ENCODE measurements at places on chromosomes 2 and 18. TPM values are rescaled to one million over a fixed set of nuclear protein-coding genes. Genes with fewer than 3 reads are reported as not detected.

GRCh38 chr2:95022309-95023221 is 2.9 kb upstream of the MAL start:
- DNase-seq, result peak; percentile 84

DNA sequence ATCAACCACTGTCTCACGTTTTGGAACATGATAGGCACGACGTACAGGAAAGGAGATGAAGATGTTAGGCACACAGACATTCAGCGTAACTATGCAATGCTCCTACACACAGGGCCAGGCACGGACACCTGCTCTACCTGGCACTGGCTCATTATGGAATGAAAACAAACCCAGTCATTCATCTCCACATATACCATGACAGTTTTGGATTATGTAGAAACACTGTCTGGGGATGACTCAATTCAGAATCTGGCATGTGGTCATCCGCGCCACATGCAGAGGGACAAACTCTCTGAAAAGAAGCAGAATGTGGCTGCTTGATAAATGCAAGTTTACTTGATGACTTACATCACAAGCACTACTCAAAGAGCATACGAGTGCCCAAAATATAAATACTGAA is 29.5 kb upstream of the NFU1 start:
- DNase-seq, result no peak

DNA sequence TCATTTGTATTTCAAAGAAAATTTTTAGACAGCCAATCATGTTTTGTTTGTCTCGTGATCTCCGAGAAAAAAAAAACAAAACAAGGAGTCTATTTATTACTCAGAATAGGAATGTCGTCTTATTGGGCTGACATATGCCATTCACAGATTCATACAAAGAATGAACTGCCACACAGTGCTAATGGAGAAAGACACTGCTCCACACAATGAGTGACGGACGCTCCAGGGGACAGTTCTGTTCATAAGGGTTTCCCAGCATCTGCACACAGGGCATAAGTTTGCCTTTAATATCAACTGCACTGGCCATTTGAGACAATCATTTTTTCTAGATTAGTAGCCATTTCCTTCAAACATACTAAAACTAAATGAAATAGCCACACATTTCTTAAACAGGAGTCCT is 3.4 kb downstream of the SERTAD2 start:
- DNase-seq, result no peak

GRCh38 chr2:213281156-213281555 is 3.1 kb upstream of the SPAG16 start:
- no peak for DNase-seq

DNA sequence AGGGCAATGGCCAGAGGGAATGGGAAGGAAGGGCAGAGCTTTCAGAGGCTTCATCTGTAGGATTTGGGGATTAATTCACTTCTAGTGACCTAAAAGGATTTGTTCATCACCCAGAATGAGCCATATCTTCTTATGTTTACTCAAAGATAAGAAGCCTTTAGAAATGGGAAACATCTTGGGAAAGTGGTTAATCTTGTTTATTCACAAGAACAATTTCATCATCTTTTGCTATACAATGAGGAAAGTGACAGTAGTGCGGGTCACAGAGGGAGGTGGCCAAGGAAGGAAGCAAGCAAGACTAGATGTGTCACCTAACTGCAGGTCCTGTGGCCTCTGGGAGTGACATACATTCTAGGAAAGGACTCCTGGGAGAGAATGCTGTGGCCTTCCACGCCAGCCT is 140.4 kb upstream of the ALPP start:
- no peak for DNase-seq

DNA sequence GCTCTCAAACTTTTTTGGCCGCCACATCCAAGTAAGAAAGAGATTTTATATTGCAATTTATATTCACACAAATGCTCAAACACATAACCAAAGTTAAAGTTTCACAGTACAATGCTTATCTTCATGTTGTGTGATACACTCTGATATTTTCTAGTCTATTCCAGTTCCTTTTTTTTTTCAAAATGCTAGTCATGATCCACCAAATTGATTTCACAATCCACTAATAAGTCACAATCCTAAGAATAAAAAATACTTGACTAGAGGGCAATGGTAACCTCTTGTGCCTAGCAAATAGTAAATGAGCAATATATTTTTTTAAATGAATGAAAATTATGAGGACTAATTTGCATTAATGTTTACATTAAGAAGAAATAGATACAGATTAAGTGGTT is 5.8 kb upstream of the PTPN4 start:
- DNase-seq, result no peak

DNA sequence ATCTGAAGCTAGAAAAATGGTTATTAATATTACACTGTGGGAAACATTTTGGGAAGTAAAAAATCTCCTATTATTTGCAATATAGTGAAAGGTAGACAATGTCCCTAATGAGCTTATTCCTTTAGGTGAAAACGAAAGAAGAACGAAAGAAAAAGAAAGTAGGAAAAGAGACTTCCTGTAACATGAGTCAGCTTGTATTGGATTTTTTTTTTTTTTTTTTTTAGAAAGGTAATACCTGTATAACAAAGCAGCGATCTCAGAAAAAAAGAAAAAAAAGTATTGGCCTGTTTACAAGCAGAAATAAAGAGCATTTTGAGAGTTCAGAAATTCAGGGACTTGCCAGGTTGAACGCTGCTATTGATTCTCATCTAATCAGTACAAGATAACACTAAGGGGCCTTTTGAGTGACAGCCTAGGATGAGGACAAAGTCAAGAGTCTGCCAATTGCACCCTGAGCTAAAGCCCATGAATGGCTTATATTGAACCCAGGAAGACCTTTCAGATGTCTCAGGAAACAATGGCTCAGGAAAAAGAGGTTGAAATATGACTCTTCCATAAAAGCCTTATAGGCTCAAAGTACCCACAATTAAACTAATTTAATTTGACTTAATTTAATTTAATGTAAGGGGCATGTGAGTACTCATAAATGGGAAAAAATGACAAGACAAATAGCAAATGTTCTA is 615.6 kb upstream of the CDH2 start:
- DNase-seq, result no peak

GRCh38 chr2:230643576-230644291 is 68.9 kb upstream of the CAB39 start:
- DNase-seq, result no peak

DNA sequence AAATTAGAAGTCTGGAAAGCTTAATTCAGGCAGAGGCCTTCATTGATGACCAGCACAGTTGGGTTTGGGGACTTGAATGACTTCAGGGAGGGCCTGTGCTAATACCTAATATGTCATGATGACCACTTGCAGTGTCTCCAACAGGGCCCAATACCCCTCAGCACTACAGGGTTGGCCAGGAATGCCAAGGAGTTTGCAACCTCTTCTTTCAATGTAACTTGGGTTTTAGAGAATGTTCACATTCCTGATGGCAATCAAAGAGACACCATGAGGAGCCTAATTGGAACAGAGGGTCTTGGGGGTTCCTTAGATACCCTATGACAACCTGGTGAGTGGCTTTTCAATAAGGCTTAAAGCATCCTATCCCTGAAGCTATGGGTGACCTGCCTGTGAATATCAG is 52.4 kb upstream of the ST8SIA3 start:
- no peak for DNase-seq

DNA sequence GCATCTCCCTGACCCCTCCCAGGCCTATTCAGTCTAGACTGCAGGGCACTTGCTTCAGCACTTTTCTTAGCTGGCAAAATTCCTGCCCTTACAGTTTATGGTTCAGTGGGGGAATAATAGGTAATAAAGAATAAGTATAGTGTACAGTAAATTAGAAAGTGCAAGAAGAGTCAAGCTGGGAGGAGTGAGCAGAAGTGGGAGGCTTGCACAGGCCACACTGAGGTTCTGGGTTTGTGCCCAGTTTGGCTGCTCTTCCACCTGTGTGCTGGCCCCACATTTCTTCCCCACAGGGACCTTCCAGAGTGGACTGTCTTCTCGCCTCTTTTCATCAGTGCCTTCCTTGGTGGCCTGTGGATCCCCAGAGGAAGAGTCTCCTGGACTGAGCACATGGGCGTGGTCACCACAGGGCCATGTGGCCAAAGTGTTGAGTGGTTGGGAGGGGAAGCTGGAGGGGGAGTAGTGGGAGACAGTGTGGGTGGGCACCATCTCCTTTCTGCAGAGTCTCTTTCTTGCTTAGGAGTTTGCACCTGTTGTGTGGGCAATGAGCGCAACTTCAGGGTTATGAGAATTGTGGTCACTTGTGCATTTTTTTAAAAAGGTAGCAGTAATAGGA is 128.6 kb upstream of the ZSWIM2 start:
- DNase-seq, result no peak

DNA sequence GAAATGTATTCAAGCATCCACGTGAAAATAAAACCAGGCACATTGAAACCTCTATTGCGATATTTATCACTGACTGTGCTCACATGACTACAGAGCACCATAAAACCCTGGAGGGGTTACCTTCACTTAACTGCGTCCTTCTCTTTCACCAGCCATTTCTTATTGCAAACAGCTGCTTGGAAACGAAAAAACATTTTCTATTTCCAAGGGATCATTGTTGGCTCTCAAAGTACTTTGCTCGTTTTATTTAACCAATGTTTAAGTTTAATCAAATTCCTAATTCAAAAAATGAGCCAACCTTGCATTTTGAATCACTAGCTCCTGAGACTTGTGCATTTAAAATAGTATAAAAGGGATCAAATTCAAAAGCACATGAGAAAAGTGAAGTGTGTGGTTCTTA is 134.4 kb downstream of the OSR1 start:
- no peak for DNase-seq

DNA sequence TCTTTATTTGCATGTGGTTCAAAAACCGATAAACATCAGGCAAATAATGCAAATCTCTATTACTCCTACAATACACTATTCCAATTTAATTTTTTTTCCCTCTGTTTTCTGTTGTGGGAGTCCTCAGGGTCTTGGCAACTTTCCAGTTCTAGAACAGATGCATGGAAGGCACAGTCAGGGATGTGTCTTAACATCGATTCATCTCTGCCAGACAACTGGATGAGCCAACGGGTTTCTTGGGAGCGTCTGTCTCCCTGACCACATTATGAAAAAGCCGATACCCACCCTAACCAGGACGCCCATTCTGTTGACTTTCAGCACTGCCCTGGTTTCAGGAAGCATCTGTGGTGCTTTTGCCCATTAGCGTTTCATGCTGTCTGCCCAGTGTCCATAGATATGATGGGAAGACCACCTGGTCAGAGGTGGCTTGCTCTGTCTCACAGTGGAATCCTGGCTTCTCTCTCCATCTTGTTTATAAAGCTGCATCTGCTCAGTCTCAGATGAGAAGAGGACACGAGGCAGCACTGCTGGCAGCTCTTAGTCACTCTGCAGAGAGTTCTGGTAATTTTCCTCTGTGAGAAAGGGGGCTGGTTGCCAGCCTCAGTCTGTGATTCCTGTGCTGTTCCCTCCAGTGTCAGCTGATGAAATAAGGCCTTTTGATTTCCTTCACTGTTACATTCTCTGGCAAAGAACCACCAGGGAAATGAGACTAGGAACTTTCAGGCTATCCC is 57.9 kb upstream of the KCNE4 start:
- DNase-seq, result no peak

DNA sequence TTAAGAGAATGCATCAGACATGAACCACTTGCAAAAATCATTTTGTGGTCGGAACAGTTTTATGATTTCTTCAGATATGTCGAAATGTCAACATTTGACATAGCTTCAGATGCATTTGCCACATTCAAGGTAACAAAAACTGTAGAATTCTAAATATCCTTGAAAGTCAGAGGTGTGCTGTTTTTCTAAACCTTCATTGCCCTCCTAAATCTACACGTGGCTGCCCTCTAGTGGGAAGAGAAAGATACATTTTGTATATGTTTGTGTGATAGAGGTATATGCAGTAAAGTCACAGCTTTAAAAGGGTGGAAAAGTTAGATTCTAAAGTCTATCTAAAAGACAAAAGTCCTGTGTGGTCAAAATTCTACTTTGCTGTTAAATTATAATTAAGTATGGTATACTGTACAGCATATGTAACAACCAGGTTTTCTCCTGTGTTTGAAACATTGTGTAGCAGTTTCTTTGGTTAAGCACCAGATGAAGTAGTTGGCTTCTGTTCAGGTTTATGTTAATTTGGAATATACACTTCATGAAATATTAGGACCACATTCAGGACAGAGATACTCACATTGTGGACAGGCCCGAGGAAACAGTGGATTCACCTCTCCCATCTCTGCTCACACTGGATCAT is 65.9 kb upstream of the ITM2C start:
- DNase-seq, result peak; percentile 80

DNA sequence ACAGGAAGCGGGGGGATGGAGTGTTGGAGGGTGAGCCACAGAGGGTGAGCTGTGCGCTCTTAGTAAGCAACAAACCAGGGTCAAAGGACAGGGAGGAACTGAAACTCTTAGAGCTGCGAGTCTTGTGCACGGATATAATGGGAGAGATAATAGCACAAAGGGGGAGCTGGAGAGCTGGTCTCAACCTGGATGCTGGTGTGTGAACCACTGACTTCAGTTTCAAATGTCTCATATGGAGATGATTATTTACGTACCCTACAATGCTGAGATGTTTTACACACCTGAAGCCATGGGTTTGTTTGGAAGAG is 35.9 kb downstream of the PTGR3 start:
- peak; percentile 35 for DNase-seq

- DNase-seq, result no peak
These were observed 118.8 kb upstream of the B3GNT2 start for GRCh38 chr2:62076980-62077638.

- DNase-seq, result no peak
These were observed 253.4 kb downstream of the IKZF2 start for GRCh38 chr2:212898011-212898410.

- DNase-seq, result peak; percentile 86
These were observed 54.8 kb upstream of the KLHL29 start for GRCh38 chr2:23330214-23330613.

The PAX8 gene
- total RNA-seq, result 0.16 TPM

The DNAJC5G gene
- total RNA-seq, result 0.39 TPM

The TCF23 gene
- total RNA-seq, result not detected

The MERTK gene
- total RNA-seq, result 8.7 TPM

The BOK gene
- total RNA-seq, result 33.4 TPM

The SERPINB12 gene
- total RNA-seq, result not detected

The KRTCAP3 gene
- 6.6 TPM for total RNA-seq

The POTEC gene
- not detected for total RNA-seq

The ASTL gene
- total RNA-seq, result not detected
